ENCODE measurements at places on chromosomes 13 and 19.

GRCh38 chr13:69704311-69704710, 403.3 kb upstream of the ATXN8OS start:
- DNase-seq, result no peak

- DNase-seq, result no peak
Observed at GRCh38 chr13:51682686-51683085, 98.4 kb downstream of the WDFY2 start.

DNA sequence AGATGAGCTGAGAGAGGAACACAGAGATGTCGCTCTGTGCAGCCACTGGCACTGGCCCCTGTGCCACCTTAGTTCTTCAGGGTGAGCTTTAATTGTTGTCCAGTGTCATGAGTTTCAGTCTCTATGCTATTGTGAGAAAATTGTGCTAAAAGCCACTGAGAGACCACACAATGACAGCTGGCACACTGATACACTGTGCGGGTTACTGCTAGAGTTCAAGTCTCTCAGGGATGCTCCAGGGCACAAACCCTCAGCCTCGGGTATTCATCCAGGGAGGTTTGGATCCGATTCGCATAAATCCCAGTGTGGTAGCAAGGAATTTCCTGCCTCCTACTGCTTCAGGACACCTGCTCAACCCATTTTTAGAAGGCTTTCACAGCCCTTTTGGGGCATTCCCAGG, 68.1 kb upstream of the EDNRB start:
- no peak for DNase-seq

DNA sequence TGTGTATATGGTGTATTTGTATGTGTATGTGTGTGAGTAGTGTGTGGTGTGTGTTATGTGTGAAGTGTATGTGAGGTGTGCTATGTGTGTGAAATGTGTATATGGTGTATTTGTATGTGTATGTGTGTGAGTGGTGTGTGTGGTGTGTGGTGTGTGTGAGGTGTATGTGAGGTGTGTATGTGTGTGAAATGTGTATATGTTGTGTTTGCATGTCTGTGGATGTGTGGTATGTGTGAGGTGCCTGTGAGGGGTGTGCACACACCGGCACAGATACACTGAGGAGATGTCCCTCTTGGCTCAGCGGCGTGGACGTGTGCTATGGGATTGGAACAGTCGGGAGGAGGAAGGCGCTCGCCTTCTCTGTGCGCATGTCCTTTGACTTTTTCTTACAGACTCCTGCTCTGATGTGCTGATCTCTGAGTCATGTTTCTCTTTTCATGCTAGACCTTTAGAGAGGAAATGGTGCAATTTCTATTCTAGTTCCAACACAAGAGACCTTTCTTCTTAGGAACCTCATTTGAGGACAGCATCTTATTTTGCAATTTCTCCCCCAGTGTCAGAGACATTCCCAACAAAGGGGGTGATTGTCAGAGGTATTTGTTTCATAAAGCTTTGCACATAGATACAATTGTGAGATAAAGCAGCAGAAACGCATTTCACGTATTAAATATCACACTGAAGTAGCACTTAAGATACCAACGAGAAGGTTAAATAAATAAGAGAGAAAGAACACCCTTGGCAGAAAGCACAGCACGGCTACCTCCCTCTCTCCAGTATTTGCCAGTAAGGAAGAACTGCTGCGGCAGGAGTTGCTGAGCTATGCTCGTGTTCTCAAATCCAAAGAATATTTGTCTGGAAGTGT, 11.3 kb upstream of the TNFRSF19 start:
- peak; percentile 54 for DNase-seq

- no peak for DNase-seq
Observed at GRCh38 chr19:793806-794205, 3.4 kb upstream of the PTBP1 start.

DNA sequence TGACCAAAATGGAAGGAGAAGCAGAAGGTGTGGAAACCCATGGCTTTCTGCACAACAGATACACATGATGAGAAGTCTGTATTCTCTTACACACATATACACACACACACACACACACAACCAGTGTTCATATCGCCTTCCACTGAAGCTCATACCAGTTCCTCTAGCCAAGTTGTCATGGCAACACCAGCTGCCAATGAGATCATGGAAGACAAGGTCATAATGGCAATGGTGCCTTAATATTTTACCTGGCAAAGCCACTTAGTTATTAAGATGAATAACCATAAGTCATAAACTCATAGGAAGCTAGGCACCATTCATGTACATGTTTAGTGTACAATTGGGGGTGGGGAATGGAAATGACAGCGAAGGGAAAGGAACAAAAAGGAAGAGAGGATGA, 2.6 kb upstream of the DHRS12 start:
- DNase-seq, result peak; percentile 42

DNA sequence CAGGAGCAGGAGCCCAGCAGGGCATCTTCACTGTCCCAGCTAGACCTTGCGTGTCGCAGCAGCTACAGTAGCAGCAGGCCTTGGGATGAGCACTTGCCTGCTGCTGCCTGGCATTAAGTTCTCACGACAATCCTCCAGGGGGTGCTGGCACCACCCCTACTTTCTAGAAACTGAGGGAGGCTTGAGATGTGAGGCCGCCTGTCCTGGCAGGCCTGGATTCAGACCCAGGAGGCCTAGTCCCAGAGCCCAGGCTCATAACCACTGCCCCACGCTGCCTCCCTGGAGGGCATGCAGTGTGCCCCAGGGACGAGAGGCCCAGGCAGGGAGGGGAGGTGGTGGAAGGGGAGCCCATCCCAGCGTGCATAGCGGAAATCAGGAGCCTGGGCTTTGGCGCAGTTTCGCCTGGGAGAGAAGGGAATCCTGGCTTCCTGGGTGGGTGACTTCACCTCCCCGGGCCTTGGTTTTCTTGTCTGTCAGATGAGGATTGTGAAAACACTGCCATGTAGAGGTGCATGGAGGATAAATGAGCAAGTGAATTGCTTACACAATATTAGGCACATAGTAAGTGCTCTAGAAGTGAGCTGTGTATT, 26.1 kb downstream of the PPP5C start:
- DNase-seq, result no peak

DNA sequence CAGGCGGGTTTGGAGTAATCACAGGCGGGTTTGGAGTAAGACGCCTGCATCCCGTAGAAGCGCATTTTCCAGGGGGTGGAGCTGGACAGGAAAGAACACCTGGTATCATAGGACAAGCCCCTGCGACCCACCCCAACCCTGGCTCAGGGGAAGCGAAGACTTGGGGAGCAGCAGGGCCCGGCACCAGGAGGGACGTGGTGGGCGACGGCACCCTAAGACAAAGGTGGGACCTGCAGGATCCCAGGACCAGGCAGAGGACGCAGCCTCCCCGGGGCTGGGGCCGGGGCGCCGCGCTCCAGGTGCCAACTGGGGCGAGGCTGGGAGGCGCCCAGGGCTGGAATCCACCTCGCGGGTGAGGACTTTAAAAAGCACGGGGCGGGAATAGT, 520 bp downstream of the ZNF600 start:
- no peak for DNase-seq

- no peak for DNase-seq
Observed at GRCh38 chr13:28346154-28346553, 148.8 kb downstream of the FLT1 start.
